ENCODE measurements at places on chromosomes 4 and X. TPM values are rescaled to one million over a fixed set of nuclear protein-coding genes. Genes with fewer than 3 reads are reported as not detected.

Gene FABP2
- total RNA-seq = not detected

Gene NKX6-1
- not detected for total RNA-seq

Gene GAGE13
- total RNA-seq = not detected

Gene JAKMIP1
- not detected for total RNA-seq

Gene CENPVL2
- not detected for total RNA-seq
